Activated CD4-positive, alpha-beta T cell treated with anti-CD3 and anti-CD28 coated beads, Interleukin-2, amount 50 U/mL, for 4 hours (primary cell): ENCODE measurements at places on chromosomes 13 and 19.

GRCh38 chr13:100510208-100510957, 78.2 kb downstream of the GGACT start:
- no peak for DNase-seq

- DNase-seq = no peak
These were observed 1216.0 kb downstream of the SLITRK5 start for GRCh38 chr13:88887045-88887662.

GRCh38 chr19:48340995-48341394, 15.6 kb downstream of the EMP3 start:
- DNase-seq = no peak

- DNase-seq = no peak
These were observed 13.6 kb downstream of the FAM187B start for GRCh38 chr19:35214766-35215422.

GRCh38 chr13:37747071-37747612, 122.4 kb downstream of the TRPC4 start:
- no peak for DNase-seq

GRCh38 chr13:80100636-80101035, 240.3 kb downstream of the SPRY2 start:
- no peak for DNase-seq

DNA sequence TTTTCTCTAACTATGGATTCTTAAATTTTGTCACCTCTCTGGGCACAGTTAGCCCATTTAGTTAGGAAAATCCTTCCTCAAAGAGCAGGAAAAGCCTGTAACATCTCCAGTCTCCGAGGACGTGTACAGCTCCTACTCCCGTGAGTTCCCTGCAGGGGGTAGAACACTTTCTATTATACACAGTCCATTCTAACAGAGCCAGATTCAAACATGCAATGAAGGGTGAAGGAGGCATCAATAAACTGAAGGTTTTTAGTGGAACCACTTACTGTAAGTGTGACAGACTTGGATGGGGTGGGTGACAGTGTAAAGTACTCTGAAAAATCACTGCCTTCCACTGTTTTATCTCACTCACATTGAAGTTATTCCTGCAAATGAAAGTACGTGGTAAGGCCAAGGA, 204.7 kb upstream of the DACH1 start:
- DNase-seq = no peak
